ENCODE measurements at places on chromosomes 2 and 18. TPM values are rescaled to one million over a fixed set of nuclear protein-coding genes. Genes with fewer than 3 reads are reported as not detected.

DNA sequence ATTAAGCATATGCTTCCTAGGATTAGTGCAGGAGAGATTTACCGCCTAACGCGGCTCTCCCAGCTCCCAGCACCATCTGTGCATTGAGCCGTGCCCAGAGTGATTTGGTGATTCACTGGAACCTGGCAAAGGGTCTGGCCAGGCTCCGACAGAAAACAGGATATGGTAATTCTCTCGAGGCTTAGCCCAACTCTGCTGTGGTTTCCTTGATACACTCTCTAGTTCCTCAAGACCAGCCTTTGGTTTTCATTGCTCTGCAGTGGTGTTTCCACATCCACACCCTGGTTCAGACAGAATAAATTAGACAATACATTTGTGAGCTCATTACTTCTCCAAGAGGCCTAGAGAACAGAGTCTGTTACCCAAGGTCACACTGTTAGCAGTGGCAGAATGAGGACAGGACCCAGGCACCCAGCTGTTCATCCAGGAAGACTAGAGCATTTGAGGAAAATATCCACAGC lies 23.0 kb upstream of the SMAD2 start:
- no peak overlapping the region for H3K4me3 ChIP-seq
- no peaks in the 10 kb centered on the region for H3K4me1 ChIP-seq
- no peaks in the 10 kb centered on the region for H3K36me3 ChIP-seq
- no peaks in the 10 kb centered on the region for H3K27me3 ChIP-seq
- no peak overlapping the region for H3K27ac ChIP-seq
- DNase-seq = no peak

The METTL4 gene
- 8.9 TPM for total RNA-seq

- H3K4me1 ChIP-seq = no peaks in the 10 kb centered on the region
- H3K36me3 ChIP-seq = peaks cover 67% of the 10 kb centered on the region
- no peak overlapping the region for H3K27ac ChIP-seq
- H3K4me3 ChIP-seq = no peak overlapping the region
- DNase-seq = peak; percentile 62
These were observed 18.6 kb downstream of the GAREM2 start for GRCh38 chr2:26191316-26192159.

DNA sequence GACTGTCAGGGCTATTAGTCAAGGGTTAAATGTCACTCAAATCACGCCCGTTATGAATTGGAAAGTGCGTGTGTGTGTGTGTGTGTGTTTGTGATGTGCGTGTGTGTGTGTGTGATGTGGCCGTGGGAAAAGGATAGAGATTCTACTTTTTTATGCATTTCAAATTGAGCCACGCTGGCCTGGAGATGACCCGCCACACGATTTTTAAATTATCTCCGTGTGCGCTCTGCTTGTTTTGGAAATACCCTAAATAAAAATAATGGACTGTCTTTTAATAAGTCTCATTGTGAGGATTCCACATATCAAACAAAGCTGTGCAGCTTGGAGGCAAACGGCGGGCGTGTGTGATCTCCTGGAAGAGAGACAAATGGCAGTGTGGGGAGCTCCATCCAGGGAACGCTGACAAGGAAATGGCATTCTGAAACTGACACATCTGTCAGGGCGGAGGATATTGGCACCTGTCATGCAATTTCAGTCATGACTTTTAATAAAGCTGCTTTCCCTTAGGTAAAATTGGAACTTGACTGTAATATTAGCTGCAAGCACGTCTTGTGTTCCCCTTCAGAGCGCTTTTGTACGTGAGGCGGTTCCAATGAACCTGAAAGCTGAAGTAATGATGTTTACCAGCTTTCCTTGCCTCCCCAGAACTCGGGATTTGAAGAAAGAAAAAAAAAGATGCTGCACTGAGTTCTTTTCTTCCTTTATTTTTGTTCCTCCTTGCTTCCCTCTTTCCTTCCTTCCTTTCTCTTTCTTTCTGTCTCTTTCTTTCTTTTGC lies 381.8 kb upstream of the SMIM21 start:
- no peak overlapping the region for H3K4me3 ChIP-seq
- H3K27ac ChIP-seq = peak overlapping the region; percentile 73
- H3K4me1 ChIP-seq = peaks cover 29% of the 10 kb centered on the region
- no peak for DNase-seq
- H3K27me3 ChIP-seq = no peaks in the 10 kb centered on the region
- H3K36me3 ChIP-seq = no peaks in the 10 kb centered on the region

GRCh38 chr2:119223521-119224390 lies at the start of gene STEAP3:
Gene STEAP3, plus strand, starts transcription at chr2:119223834. Its CDS starts 7,179 bp downstream, at chr2:119231013.
- DNase-seq = peak; percentile 81
- H3K4me1 ChIP-seq = no peaks in the 10 kb centered on the region
- peak within 1 kb of the TSS; percentile 7 for H3K27ac ChIP-seq

DNA sequence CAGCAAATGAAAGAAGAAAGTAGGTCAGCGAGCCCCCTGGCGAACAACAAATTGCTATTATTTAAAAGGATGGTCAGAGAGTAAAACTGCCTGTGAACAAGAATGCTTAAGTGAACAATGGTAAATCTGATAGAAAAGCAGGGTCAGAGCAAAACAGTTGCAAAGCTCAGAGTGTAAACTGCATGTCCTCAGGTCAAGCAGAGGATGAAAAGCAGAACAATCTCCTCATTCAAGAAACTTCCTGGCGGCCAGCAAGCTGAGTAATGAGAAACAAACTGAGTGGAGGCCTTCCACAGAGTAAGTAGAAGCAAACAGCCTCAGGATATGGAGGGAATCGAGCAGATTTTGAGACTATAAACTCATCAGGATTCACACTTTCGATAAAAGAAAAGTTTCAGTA lies 117.9 kb downstream of the PPP1R1C start:
- no peaks in the 10 kb centered on the region for H3K4me1 ChIP-seq

DNA sequence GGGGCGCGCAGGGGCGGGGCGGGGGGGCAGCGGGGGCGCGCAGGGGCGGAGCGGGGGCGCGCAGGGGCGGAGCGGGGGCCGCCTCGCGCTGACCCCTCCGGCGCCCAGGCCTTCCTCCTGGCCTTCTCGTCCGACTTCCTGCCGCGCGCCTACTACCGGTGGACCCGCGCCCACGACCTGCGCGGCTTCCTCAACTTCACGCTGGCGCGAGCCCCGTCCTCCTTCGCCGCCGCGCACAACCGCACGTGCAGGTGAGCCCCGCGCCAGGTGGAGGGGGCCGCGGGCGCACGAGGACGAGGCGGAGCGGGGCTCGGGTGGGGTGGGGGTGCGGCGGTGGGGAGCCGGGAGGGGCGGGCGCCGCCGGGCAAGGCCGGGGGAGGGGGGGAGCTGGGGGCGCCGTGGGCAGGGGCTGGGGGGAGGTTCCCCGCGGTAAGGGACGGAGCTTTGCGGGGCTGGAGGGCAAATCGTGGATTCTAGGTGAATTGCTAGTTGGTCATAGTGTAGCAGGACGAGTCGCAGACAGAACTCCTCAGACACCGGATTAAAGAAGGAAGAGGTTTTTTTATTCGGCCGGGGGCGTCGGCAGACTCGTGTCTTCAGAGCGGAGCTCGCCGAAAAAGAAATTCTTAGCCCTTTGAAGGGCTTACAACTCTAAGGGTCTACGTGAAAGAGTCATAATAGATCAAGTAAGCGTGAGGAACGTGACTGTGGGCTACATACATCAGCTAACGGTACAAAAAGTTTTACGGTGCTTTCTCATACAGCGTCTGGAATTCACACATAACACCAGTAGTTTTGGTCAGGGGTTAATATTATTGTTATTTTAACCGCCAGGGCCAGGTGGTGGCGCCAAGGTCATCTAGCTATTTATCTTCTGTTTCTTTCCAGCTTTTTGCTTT lies 29.9 kb downstream of the ANO7 start:
- H3K36me3 ChIP-seq = no peaks in the 10 kb centered on the region
- no peak for DNase-seq
- no peaks in the 10 kb centered on the region for H3K27me3 ChIP-seq
- peaks cover 11% of the 10 kb centered on the region for H3K4me1 ChIP-seq

GRCh38 chr2:118986738-118987137 lies 44.7 kb downstream of the MARCO start:
- H3K4me3 ChIP-seq = no peak overlapping the region
- no peak overlapping the region for H3K27ac ChIP-seq
- H3K27me3 ChIP-seq = no peaks in the 10 kb centered on the region
- H3K4me1 ChIP-seq = no peaks in the 10 kb centered on the region
